ENCODE measurements at places on chromosomes 4 and X.

DNA sequence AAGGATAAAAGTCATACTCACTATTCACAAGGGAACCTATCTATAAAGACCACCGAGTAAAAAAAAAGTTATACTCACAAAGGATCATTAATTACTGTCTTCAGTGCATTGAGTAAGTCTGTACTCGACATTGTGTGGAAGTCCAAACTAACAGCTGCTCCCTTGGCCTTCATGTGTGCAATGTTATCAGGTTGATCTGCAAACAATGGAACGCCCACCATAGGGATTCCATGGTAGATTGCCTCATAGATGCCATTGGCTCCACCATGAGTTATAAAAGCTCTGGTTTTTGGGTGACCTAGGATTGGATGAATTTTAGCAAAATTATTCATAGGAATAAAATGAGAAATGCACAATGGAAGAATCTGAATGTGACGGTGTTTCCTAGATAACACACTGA lies 10.6 kb downstream of the UGT2B4 start:
- no peak for DNase-seq

DNA sequence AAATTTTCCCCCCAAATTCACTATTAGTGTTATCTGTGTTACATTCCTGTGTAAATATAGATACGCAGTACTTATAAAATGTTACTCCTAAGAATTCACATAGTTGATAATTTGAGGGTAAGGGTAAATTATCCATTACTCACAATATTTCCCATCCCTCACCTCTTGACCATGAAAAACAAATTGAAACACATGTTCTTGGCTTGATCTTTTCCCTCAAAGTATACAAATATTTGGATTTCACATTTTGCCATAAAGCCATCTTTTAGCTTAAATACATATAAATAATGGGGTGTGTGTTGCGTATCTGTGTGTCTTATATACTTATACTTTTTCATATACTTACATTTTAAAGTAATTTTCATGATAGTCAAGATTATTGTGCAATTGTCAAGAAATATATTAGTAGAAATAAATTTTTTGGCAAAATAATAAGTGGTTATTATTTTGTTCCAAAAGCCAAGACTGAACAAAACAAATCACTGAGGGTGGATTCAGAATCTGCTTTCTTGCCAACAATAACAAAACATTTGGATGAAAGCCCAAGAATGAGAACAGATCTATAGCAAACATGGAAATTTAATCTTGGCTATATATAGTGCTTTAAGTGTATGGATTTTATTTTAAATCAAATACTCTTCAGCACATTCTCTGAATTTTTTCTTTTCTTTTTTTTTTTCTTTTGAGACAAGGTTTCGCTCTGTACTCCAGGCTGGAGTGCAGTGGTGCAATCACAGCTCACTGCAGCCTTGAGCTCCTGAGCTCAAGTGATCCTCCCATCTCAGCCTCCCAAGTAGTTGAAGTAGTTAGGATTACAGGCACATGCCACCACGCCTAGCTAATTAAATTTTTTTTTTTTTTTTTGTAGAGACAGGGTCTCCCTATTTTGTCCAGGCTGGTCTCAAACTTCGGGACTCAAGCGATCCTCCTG lies 48.5 kb upstream of the PRSS48 start:
- no peak for DNase-seq

DNA sequence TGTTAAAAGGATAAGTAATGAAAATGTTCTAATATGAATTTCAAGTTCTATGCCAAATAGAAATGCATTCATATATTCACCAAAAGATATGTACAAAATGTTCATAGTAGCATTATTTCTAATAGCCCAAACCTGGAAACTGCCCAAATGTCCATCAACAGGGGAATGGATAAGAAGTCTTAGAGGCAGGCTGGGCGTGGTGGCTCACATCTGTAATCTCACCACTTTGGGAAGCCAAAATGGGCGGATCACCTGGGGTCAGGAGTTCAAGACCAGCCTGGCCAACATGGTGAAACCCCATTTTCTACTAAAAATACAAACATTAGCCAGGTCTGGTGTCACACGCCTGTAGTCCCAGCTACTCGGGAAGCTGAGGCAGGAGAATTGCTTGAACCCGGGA lies 2.3 kb upstream of the HPRT1 start:
- no peak for DNase-seq

DNA sequence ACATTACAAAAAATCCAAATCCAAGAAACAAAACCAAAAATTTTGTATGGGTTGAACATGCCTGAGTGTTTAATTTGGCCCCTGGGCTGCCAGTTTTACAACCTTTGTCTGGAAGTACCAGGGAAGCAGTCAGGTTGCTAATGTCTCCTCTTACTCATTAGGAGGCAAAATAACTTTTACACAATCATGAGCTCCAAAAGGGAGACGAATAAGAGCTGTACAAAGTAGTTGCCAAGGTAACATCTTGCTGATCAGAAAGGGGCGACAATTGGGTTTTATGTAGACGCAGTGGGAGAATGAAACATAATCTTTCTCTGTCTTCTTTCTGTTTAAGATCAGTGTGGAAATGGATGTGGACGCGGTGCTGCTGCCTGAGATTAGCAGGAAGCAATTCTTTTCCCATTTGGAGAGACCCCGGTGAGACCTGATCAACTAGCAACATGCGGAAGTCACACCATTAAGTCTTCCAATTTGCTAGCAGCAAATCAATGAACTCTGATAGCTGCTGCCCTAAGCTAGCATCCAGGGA lies 90.7 kb upstream of the IGFBP7 start:
- DNase-seq: no peak

- DNase-seq: no peak
Measured at GRCh38 chrX:95435198-95435597, 1249.4 kb upstream of the DIAPH2 start.

- no peak for DNase-seq
Measured at GRCh38 chr4:105102016-105102415, 44.7 kb upstream of the TET2 start.

- DNase-seq: no peak
Measured at GRCh38 chrX:121336831-121337421, 289.5 kb downstream of the GLUD2 start.

- no peak for DNase-seq
Measured at GRCh38 chrX:136475236-136475635, 12.5 kb upstream of the BRS3 start.

GRCh38 chr4:75916091-75916661 lies 13.9 kb upstream of the PPEF2 start:
- DNase-seq: no peak

- DNase-seq: no peak
Measured at GRCh38 chrX:39418731-39419638, 617.7 kb downstream of the MID1IP1 start.

DNA sequence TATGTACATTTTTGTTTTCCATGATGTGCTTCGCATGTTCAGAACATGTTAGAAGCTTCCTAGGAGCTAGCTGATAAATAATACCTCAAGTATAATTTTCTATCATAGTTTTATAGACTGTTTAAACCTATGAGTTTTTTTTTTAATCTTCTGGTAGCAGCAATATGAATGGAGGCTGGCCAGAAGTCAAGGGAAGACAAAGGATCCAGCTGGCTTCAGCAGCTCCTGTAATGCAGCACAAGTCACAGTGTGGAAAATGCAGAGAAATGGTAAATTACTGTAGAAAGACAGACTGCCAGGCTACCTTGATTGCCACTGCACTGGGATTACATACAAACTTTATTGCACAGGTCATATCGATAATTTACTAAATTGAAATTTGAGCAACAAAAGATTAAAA lies 537.9 kb downstream of the IQCM start:
- no peak for DNase-seq

Measured in activated T-cell treated with anti-CD3 and anti-CD28 coated beads, Interleukin-2, amount 50 U/mL, for 24 hours (primary cell).